Sigmoid colon (tissue), 7 donors: ENCODE measurements at places on chromosomes 7 and 10. TPM values are rescaled to one million over a fixed set of nuclear protein-coding genes. Genes with fewer than 3 reads are reported as not detected.
A peak's percentile ranks its signal among the peaks of the same experiment; 100 is the strongest.

GRCh38 chr10:106547047-106547635 is 617.4 kb downstream of the SORCS1 start:
- no peak for DNase-seq
- no peaks in the 10 kb centered on the region for H3K4me1 ChIP-seq
- no peak overlapping the region for H3K27ac ChIP-seq
- H3K4me3 ChIP-seq: no peak overlapping the region

GRCh38 chr7:79281426-79281825 is 172.0 kb downstream of the MAGI2 start:
- H3K27ac ChIP-seq: no peak overlapping the region
- no peaks in the 10 kb centered on the region for H3K36me3 ChIP-seq
- H3K27me3 ChIP-seq: no peaks in the 10 kb centered on the region
- DNase-seq: no peak
- H3K4me1 ChIP-seq: peaks cover 30% of the 10 kb centered on the region
- no peak overlapping the region for H3K4me3 ChIP-seq

- H3K27me3 ChIP-seq: peaks cover 61% of the 10 kb centered on the region
- no peaks in the 10 kb centered on the region for H3K4me1 ChIP-seq
- H3K27ac ChIP-seq: no peak overlapping the region
- no peaks in the 10 kb centered on the region for H3K36me3 ChIP-seq
- H3K4me3 ChIP-seq: peak overlapping the region; percentile 27
- no peak for DNase-seq
These were observed 2.8 kb downstream of the SP8 start for GRCh38 chr7:20783700-20784387.

- peaks cover 36% of the 10 kb centered on the region for H3K4me1 ChIP-seq
- H3K36me3 ChIP-seq: no peaks in the 10 kb centered on the region
- H3K4me3 ChIP-seq: no peak overlapping the region
- H3K27me3 ChIP-seq: no peaks in the 10 kb centered on the region
- DNase-seq: no peak
- no peak overlapping the region for H3K27ac ChIP-seq
These were observed 7.2 kb downstream of the CDCA7L start for GRCh38 chr7:21938463-21938862.

DNA sequence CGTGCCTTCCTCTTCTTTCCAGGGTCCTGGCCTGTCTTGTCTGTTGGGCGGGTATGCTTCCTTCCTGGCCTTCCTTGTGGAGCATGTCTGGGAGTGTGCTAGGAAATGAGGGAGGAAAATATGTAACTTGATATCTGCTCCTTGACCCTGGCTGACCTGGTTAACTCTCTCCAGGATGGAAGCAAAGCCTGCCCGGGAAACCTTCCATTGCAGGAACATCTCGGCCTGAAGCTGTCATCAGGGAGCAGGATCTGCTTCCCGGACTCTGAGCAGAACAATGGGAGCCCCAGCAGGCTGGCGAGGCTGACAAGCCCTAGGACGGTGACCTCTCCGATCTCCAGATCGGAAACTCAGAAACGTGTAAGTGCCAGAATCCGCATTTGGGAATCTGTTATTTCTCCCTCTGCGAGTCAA is 340.3 kb downstream of the FRMD4A start:
- H3K27me3 ChIP-seq: no peaks in the 10 kb centered on the region
- no peak overlapping the region for H3K4me3 ChIP-seq
- no peaks in the 10 kb centered on the region for H3K36me3 ChIP-seq
- peak overlapping the region; percentile 74 for H3K27ac ChIP-seq
- DNase-seq: peak; percentile 70

DNA sequence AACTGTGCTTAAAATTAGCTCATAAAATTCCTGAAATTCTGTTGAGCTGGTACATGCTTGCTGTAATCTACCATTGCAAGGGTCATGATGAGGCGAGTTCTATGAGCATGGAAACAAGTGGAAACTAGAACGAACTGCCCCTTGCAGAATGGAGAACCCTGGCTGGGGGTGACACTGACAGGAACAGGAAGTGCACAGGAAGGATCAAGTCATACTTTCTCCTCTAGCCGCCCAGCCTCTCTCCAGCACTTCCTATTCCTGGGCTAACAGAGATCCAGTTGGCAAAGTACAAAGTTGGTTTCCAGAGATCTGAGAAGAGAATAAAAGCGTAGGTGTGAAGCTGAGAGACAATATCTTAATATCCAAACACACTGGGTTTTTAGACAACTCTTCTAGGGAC is 414.2 kb upstream of the PODXL start:
- DNase-seq: no peak
- H3K4me1 ChIP-seq: no peaks in the 10 kb centered on the region

FFAR4 gene
- 8.4 TPM for polyA plus RNA-seq

DENND2A gene
- 7.2 TPM for polyA plus RNA-seq

VAX1 gene
- not detected for polyA plus RNA-seq
